CD8-positive, alpha-beta T cell (primary cell): ENCODE measurements at places on chromosomes 13 and 19.

GRCh38 chr13:109158383-109158782 is 529.0 kb downstream of the MYO16 start:
- no peak for DNase-seq

DNA sequence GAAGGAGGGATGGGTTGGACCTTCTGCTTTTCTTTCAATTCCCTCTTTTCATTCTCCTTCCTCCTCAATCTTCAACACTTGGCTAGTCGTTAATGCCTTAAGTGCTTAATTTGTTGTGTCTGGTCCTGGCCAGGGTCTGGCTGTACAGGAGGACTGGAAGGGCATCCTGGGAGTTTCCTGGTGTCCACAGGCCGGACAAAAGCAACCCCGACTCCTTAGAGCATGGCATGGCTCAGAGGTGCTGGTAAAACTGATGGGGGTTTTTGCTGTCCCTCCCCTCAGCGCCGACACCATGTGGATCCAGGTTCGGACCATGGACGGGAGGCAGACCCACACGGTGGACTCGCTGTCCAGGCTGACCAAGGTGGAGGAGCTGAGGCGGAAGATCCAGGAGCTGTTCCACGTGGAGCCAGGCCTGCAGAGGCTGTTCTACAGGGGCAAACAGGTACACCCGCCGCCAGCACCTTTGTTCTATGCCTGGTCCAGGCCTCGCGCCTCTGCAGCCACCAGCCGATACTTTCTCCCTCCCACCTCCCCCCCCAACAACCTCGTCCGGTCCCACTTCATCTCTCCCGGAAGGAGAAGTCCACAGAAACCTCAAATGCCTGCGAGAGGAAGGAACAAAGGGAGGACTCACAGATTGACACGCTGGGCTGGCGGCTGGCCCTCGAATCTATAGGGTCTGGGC is 1.4 kb downstream of the UHRF1 start:
- peak; percentile 33 for DNase-seq

DNA sequence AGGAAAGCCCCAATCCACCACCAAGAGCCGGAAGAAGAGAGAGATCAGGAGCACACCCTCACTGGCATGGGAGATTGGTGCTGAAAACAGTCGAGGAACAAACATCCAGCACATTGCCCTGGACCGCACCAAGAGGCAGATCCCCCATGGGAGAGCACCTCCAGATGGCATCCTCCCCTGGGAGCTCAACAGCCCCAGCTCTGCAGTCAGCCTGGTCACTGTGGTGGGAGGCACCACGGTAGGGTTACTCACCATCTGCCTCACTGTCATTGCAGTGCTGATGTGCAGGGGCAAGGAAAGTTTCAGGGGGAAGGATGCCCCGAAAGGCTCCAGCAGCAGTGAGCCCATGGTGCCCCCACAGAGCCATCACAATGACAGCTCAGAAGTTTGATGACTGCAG is 110.2 kb downstream of the STOML3 start:
- DNase-seq = no peak

DNA sequence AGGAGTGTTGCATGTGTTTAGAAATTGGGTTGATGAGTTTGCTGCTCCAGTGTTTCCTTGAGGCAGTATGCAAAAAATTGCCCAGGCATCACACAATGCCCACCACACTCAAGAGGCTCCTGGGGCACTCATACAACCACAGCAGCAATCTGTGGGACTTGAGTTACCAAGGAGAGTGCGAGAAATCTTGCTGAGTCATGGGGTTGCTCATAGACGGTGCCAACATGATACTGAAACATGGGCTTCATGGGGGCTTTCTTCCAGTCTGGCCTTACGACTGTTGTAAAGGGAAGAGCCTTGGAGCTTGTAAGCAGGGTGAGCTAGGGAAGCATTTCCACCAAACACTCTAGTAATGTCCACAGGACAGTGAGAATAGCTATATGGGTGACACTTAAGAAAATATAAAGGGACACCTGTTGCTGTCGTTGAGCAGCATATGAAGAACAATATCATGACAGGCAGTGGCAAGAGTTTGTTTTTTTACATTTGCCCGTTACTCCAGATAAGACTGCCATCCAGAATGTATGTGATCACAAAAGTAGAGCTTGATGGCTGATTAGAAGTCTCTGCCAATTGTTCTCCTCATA is 1237.4 kb downstream of the UQCRFS1 start:
- DNase-seq = no peak

DNA sequence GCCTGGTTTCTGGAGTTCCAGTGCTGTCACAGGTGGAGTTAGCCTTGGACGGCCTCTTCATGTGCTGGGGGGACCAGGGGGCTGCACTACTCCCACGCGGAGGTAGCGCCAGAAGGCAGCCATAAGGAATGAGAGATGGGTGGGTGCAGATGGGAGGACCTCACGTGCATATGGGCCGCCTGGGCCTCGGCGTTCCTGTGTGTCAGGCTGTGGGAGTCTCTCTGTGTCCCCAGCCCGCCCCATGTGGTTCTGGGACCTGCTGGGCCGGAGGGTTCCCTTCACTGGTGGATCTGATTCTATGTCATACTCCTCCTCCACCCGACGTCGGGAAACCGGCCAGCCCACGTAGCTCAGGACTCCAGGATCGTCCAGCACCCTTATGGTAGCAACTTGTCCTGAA is 149.0 kb upstream of the SOX1 start:
- DNase-seq = no peak

- DNase-seq = no peak
Measured at GRCh38 chr13:95262837-95263384, 38.3 kb downstream of the ABCC4 start.

- DNase-seq = no peak
Measured at GRCh38 chr19:22427547-22427946, 5.4 kb upstream of the ZNF98 start.

- no peak for DNase-seq
Measured at GRCh38 chr13:81957121-81957520, 1616.2 kb upstream of the SPRY2 start.

GRCh38 chr19:16516923-16517610 is 20.9 kb downstream of the C19orf44 start:
- no peak for DNase-seq

- no peak for DNase-seq
Measured at GRCh38 chr13:102651892-102652291, 43.0 kb downstream of the METTL21C start.

- DNase-seq = no peak
Measured at GRCh38 chr13:67462098-67462497, 232.0 kb upstream of the PCDH9 start.

DNA sequence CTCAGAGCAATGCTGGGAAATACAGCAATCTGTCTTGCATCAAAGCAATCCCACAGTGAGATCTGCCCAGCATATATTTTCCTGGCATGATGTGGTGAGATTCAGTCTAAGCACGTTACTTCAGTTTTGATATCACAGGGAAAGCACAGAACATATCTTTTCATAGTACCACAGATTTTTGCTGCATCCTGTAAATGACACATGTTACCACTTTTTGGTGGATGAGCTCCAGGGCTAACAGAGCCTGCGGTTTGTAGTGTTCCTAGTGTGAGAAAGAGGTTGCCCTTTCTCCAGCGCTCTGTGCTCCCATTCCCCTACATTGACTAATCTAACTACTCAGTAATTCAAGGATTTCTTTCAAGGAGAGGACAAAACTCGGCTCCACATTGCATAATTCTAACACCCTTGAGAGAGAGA is 409.0 kb downstream of the GPC6 start:
- no peak for DNase-seq

- no peak for DNase-seq
Measured at GRCh38 chr13:26222520-26223046, 469 bp upstream of the RNF6 start.

DNA sequence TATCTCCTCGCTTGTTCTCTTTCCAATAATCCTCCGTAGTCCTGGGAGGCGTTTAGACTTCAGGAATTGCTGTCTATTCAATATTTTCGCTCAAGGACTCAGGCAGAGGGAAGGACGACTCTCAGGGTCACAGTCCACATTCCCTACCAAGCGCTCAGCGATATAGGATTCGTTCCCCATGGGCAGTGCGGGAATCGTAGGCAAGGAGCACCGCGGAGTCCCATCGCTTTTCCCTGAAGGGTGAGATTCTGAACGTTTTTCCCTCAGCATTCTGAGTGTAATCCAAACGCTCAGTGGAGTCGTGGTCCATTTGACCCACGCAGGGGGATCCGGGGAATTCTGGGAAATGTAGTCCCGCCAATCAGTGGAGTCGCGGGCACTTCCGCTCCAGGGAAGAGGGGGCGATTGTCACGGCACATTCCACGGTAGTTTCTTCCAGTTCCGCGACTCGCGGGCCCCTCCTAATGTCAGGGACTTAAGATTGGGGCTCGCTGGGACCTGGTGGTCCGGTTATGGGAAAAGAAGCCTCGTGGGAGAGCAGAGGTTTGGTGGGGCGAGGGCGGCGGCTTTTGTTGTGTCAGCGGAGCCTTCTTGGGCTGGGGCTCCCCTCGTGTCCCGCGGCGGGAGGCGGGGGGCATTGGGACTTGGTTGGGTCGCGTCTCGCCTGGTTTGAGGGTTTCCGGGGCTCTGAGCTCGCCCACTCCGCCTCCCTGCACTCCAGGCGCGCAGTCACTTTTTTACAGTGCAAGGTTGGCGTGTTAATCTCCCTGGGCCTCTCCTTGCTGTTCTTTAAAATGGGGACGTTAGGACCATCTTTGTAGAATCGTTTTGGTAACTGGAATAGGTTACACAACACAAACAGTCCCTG is at the start of gene ZNF234:
TSS of gene ZNF234 (plus strand) at position 364 of the 868 bp plus-strand sequence. CDS start 3,079 bp downstream, outside the sequence.
- peak; percentile 81 for DNase-seq

DNA sequence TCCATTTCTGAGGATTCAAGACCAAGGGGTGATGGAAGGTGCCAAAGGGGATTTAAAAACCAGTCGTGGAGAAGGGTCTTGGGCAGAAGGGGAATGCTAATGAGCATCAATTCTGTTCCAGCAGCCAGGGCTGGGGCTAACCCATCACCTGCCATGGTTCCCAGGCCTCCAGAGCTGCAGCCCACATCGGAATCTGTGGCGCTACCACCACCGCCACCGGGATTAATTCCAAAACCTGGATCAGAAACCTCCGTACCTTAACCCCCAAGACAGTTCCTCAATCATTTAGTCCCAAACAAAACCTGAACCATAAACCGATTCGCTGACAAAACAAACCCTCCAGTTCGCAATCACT is 583 bp downstream of the ZNF615 start:
- no peak for DNase-seq

DNA sequence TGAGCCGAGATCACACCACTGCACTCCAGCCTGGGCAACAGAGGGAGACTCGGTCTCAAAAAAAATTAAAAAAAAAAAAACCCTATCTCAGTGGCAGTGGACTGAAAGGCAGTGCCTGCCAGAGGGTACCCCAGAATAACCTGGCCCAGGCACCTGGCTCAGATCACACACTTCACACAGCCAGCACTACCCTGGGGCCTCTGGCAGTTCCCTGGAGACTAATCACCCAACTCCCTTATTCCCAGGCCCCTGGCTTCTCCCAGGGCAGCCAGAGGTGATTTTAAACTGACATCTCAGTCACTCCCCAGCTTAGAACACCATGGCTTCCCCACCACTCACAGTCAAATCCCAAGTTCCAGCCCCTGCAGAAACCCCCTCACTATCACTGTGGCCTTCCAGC is 3.5 kb upstream of the SLC27A5 start:
- DNase-seq = no peak

GRCh38 chr19:29542776-29543175 is 17.0 kb downstream of the VSTM2B start:
- no peak for DNase-seq

DNA sequence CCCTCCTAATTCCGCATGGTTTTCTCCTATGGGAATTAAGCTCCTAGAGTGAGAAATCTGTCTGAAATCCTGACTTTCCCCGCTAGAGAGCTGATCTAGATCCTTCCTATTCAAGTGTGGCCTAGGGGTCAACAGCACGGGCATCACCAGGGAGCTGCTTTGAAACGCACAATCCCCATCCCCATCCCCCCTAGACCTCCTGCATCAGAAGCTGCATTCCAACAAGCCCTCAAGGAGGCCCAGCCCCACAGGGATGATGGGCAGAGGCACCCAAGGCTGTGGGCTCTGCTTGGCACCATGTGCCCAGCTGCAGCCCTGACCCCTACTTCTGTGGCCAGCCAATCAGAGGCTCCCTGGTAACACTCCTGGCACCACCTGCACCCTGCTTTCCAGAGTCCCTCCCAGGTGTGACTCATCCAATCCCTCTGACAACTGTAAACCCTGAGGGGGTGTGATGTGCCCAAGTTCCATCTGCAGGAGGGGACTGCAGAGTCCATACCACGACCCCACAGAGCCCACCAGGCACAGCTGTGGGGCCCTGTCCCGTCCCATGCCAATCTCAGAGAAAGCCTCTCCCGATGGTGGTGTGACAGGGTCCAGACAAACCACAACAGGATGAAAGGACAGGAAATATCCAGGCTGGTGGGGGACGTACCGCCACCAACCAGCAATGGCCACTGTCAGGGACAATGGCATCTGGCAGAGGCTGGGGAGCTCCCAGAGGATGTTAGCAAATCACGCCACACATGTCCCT is 19.8 kb upstream of the SLC35E1 start:
- DNase-seq = no peak

GRCh38 chr13:43441899-43442499 is 344.8 kb downstream of the ENOX1 start:
- no peak for DNase-seq

DNA sequence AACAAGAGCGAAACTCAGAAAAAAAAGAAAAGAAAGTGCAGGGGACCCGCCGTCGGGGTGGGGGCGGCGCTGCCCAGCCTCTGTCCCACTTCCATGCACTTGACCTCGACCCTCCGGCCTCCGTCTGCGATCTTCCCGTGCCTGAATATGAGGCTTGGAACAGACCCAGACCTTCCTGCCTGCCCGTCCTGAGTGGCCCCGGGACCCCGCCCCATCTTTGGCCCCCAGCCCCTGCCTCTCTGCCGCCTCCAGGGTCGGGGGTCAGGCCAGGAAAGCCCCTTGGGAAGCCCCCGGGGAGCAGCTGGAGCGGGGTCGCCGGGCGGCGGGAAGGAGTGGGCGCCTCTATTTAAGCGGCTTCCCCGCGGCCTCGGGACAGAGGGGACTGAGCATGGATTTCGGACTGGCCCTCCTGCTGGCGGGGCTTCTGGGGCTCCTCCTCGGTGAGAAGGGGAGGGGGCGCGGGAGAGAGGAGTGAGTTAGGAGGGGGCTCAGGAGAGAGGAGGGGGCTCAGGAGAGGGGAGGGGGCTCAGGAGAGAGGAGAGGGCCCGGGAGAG is at the start of gene MADCAM1:
TSS of gene MADCAM1 (plus strand) at position 375 of the 554 bp plus-strand sequence. CDS start at position 389, 14 bp downstream.
- no peak for DNase-seq
